MCF 10A (cell line): ENCODE measurements at places on chromosomes 2 and 18. TPM values are rescaled to one million over a fixed set of nuclear protein-coding genes. Genes with fewer than 3 reads are reported as not detected.

DNA sequence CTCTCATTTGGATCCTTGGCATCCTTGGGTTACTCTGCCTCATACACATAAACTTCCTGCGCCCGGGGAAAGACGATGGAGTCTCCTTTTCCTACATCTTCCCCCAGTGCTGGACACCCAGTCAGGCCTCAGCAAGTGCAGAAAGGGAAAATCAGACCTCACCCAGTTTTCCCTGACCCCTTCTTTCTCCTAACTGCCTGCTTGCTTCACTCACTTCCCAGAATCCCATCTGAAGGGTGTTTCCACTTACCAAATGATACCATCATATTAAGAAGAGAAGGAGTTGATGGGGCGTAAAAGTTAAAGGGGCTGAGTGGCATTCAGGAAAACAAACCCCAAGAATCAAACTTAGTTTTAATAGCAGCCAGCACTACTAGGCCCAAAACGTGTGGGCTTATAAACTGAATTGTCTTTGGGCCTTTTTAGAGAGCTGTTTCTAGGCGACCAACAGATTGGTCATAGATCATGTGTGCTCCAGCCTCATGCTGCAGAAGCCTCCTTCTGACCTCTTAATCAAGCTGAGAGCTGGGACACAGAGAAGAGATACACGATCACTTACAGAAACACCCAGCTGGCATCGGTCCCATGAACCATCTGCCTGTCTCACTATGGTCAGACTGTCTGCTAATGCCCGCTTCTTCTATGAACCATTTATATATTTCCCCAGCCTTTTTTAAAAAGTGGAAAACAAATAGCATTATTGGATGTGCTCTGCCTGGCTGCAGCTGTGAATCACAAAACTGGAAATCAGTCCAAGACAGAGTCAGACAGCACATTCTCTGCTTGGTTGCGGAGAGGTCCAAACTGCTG is 165.7 kb upstream of the SLC14A2 start:
- no peak overlapping the region for H3K4me3 ChIP-seq
- no peaks in the 10 kb centered on the region for H3K36me3 ChIP-seq
- no peak overlapping the region for H3K27ac ChIP-seq
- no peaks in the 10 kb centered on the region for H3K4me1 ChIP-seq

DNA sequence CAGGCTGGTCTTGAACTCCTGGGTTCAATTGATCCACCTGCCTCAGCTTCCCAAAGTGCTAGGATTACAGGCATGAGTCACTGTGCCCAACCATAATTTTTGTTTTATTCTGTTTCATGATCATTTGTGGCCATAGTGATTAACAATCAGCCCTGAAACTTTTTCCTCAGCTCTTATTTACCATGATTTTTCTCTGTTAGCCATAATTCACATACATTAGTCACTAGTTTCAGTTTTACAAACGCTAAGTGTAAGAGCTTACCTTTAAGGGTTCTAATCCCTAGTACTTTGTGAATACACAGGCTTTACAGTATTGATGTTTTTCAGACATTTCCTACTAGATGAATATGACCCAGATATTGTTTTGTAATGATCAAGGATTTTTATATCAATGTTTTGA is 216.1 kb downstream of the DPP4 start:
- H3K36me3 ChIP-seq: no peaks in the 10 kb centered on the region
- H3K27me3 ChIP-seq: peaks cover 76% of the 10 kb centered on the region
- H3K27ac ChIP-seq: no peak overlapping the region
- no peak for DNase-seq

DNA sequence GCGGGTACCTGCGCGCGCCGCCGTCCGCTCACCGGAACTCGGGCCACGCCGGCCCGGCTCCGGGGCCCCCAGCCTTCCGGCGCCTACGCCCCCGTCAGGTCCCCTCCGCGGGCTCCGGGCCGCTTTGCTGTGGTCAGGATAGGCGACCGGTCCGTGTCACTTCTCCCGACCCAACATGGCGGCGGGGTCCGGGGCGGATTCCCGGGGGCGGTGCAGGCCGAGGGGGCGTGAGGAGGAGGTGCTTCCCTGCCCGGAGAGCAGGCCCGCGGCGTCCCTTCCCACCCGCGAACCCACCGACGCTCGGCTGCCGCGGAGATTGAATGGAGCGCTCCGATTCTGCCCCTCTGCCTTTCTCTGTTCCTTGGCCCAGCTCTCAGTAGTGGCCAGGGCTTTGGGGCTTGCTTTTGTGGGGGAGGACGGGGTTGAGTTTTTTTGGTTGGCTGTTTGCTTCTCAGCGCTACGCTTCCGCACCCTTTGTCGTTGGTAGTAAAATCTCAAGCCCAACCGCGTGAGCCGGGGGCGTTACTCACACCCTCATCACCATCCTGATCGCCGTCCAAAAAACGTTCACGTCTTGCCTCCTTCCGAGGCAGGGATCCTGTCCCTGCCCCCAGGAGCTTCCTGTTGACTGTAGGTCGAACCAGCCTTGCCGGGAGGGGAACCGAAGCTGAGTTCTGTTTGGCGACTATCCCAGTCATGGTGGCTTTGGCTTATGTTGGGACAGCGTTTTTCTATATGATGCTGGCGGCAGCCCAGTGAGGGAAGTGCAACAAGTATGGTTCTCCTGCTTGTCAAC is 532 bp upstream of the YES1 start:
- no peaks in the 10 kb centered on the region for H3K27me3 ChIP-seq
- DNase-seq: peak; percentile 87

- peaks cover 4% of the 10 kb centered on the region for H3K4me1 ChIP-seq
- no peak overlapping the region for H3K4me3 ChIP-seq
- no peaks in the 10 kb centered on the region for H3K27me3 ChIP-seq
- H3K27ac ChIP-seq: no peak overlapping the region
- H3K36me3 ChIP-seq: peaks cover 59% of the 10 kb centered on the region
- no peak for DNase-seq
Observed at GRCh38 chr2:233450864-233451575, 96.7 kb downstream of the DGKD start.

DNA sequence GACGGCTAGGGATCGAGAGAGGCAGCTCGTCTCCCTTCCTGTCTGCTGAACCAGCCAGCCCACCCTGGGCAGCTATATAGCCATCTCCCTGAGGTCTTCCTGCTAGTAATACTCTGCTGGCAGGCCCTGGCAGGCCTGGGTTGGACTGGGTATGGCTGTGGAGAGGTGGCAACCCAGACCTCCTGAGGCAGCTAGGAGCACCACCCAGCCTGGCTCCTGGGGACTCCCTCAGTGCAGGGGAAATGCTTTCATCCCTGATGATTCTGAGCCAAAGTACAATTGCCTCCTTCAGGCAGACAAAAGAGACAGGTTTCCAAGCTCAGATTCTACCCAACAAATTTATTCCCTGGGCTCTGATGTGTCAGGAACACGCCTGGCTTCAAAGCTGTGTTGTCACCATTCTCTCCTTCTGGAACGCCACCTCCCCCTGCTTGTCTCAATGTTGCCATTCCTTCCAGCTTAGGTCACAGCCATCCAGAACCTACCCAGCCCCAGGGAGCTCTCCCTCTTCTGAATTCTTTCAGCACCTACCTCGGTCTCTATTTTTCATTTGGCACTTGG is 4.7 kb upstream of the DNAJB2 start:
- no peaks in the 10 kb centered on the region for H3K27me3 ChIP-seq
- peak; percentile 65 for DNase-seq
- H3K4me3 ChIP-seq: peak overlapping the region; percentile 44
- no peaks in the 10 kb centered on the region for H3K36me3 ChIP-seq

DNA sequence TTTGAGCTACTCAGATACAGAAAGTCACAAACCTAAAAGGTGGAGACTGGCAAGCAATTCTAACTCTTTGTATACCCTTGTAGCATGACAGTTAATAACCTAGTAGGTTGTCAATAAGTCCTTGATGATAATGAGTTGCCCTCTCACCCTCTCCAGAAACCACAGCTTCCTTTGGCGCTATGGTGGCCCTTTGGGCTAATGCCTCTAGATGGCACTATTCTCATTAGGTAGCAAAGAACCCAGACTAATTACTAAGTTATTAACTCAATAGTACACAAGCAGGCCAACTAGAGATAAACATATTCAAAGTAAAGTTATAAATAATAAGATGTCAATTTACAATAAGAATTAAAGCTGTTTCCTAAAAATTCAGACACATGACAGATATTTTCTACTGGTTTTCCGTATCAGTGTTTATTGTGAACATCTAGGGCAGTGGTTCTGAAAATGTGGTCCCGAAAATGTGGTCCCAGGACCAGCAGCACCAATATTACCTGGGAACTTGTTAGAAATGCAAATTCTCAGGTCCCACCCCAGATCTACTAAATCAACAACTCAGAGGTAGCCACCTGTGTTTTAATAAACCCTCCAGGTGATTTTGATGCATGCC is 41.1 kb downstream of the LDAH start:
- no peak overlapping the region for H3K27ac ChIP-seq
- peaks cover 21% of the 10 kb centered on the region for H3K36me3 ChIP-seq

GRCh38 chr2:3505771-3506170 is 13.6 kb downstream of the ADI1 start:
- no peak overlapping the region for H3K27ac ChIP-seq
- H3K27me3 ChIP-seq: no peaks in the 10 kb centered on the region
- peaks cover 93% of the 10 kb centered on the region for H3K36me3 ChIP-seq
- no peak for DNase-seq

DNA sequence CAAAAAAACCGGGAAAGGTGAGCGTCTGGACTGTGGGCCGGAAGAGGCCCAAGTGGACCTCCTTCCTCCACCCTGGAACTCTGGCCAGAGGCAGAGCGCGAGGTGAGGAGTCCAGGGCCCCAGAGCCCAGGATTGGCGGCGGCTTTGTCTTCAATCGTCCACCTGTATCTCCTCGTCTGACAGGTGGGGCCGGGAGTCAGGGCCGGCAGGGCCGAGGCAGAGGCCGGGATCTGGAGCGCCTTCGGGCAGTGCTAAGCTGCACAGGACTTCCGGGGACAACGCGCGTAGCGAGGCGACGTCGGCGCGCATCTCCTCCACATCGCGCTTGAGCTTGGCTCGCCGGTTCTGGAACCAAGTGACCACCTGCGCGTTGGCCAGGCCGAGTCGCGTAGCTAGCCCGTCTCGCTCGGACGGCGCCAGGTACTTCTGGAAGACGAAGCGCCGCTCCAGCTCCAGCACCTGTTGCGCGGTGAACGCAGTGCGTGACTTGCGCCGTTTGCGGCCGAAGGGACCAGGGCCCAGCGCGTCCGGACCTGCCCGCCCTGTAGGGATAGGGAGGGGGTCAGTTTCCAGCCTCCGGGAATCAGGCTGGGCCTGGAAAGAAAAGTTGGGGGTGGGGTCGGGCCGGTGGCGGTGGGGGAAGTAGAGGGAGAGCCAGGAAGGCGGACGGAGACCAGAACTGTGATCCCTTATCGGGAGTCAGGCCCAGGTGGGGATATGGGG is 1.5 kb downstream of the LBX2 start:
- peaks cover 16% of the 10 kb centered on the region for H3K27me3 ChIP-seq
- peaks cover 11% of the 10 kb centered on the region for H3K4me1 ChIP-seq
- H3K4me3 ChIP-seq: peak overlapping the region; percentile 51
- peaks cover 8% of the 10 kb centered on the region for H3K36me3 ChIP-seq
- H3K27ac ChIP-seq: no peak overlapping the region

DNA sequence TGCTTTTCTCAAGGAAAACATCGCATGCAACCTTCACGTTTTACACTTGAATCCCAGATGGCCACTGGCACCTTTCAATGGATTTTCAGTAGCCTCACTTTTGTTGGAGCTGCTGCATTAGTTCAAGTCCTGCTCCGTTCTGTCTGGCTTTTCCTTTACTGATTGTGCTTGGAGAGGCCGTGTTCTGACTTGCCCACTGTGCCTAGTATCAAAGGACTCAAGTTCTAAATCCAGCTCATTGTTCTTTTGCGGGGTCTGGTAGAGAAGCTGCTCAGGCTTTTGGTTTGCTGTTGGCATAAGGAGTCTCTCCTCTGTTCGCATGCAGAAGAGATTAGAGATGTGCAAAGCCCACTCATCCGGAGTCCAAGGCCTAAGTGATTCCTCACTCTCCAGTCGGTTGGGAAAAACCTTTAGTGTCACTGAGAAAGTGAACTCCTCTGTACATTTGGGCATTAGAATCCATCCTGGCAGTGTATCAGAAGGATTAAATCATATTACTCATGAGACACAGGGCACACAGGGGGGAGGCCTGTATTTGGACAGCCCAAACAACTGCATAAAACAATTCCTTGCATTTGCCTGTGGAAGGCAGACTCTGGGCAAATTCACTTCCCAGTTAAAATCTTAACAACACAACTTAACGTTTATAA is 69.7 kb downstream of the NCK2 start:
- no peak overlapping the region for H3K4me3 ChIP-seq
- DNase-seq: no peak
- no peaks in the 10 kb centered on the region for H3K27me3 ChIP-seq
- peaks cover 25% of the 10 kb centered on the region for H3K36me3 ChIP-seq

GRCh38 chr2:118274841-118275510 is 186.7 kb downstream of the INSIG2 start:
- H3K27ac ChIP-seq: no peak overlapping the region
- H3K36me3 ChIP-seq: no peaks in the 10 kb centered on the region
- H3K4me3 ChIP-seq: no peak overlapping the region
- no peak for DNase-seq

DNA sequence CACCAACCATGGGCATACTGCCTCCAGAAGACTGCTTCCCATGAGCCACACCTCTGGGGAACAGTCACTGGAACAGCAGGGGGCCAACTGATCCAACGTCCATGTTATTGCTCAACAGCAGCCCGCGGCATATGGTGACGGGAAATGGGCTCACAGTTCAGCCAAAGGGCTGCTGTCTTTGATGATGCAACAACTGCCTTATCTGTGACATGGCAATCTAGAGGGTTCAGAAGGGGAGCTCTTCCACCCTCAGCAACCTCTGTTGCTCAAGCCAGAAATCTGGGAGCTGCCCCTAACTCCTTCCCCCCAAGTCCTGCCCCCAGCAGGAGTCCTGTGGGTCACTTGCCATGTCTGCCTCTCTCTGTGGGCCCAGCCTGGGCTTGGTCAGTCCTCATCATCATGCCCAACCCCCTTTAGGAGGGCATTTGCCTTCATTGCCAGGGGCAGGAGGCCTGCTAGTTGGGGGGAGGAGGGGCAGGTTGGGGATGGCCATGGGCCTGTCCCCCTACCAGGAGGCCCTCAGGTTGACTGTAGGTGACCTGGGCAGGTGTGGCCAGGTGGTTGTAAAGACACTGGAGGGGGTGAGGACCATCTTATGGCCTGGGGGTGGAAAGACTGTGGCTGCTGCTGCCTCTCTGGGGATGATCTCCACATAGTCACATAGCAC is 212.9 kb downstream of the CYP26B1 start:
- peaks cover 5% of the 10 kb centered on the region for H3K4me1 ChIP-seq
- H3K27me3 ChIP-seq: no peaks in the 10 kb centered on the region
- peak; percentile 99 for DNase-seq
- no peak overlapping the region for H3K27ac ChIP-seq
- no peaks in the 10 kb centered on the region for H3K36me3 ChIP-seq
- no peak overlapping the region for H3K4me3 ChIP-seq

NT5DC4 gene
- total RNA-seq: not detected in 2 replicates

PIKFYVE gene
- total RNA-seq: 22.8 and 27.2 TPM in 2 replicates

TMEM37 gene
- total RNA-seq: 0.17 TPM in 1 of 2 replicates, not detected in the other

COLEC12 gene
- total RNA-seq: 0.05 TPM in 1 of 2 replicates, not detected in the other

FAM237A gene
- not detected in 2 replicates for total RNA-seq

TRIM43B gene
- not detected in 2 replicates for total RNA-seq

SCYGR4 gene
- not detected in 2 replicates for total RNA-seq

SERPINB4 gene
- not detected in 2 replicates for total RNA-seq
